ENCODE measurements at places on chromosomes 16 and 17.

DNA sequence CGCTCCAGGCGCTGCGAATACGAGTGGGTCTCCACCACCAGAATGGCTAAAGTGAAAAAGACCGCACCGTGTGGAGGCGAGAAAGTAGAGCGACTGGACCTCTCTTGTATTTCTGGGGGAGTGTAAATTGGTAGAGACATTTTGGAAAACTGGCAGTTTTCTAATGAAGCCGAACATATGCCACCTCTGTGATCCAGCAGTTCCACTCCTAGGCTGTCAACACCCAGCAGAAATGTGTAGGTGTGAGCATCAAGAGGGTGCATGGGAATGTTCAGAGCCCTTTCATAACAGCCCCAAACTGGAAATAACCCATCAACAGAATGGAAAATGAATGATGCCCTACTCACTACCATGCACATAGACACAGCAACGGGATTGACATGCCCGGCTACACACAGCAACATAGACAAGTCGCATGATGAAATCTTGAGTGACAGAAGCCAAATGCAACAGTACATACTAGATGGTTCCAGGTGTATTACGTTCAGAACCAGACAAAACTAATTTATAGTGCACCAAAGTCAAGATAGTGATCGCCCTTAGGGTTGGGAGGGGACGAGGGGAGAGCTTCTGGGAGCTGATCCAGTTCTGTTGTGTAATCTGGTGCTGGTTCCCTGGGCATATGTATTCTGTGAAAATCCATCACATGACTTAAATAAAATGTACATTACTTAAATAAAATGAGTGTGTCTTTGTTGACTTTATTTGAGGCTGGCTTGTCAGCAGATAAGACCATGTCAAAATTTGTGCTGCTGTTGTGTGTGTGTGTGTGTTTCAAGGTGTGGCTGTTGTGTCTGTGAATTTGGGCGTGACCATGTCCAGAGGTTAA lies 877 bp upstream of the BCL7C start:
- DNase-seq = no peak

- peak; percentile 86 for DNase-seq
Observed at GRCh38 chr17:34291721-34292348, 6.3 kb downstream of the CCL11 start.

DNA sequence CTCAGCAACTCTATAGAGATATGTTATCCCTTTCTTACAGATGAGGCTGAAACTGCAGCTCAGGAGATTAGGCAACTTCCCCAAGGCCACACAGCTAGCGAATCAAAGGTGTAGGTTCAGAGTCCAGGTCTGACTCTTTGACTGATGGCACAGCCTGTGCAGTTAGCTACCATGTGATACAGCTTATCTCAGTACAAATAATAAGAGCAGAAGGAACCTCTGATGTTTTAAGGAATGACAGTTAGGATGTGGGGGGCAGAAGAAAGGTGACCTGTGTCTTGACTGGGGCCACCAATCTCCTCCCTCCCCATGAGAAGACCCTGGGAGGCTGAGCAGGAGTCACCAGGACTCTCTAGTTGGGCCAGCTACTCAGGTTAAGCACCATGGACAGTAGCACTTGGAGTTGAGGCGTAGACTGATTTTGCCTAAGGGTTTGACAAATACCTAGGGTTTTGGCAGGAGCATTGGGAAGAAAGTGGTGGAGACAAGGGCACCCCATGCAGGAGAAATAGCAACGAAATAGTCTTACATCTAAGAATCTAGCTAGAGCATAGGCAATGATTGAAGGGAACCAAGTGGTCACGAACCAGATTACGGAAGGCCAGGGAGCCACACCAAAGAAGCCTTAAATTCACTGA lies 22.8 kb upstream of the ACSM2B start:
- DNase-seq = no peak

DNA sequence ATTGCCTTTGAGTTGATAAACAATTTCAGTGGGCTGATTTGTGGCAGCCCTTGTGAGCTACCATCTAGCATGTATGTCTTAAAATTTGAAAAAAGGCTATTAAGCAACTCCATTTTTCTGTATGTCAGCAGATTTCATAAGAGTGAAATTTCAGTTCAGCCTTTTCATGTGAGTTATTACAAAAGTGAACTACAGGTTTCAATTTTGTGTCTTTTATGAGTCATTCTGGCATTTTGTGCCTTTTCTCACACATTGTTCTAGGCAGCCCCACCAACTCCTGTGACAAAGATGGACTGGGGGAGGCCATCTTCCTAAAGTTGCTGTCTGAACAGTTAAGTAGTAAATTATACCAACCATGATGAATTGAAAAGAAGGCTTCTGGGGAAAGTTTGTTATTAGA lies 52.1 kb downstream of the USP10 start:
- no peak for DNase-seq

GRCh38 chr16:30660424-30661261 lies 2.4 kb downstream of the FBRS start:
- peak; percentile 73 for DNase-seq

Measured in kidney tubule cell (primary cell).